ENCODE measurements at places on chromosomes 11 and 22.

DNA sequence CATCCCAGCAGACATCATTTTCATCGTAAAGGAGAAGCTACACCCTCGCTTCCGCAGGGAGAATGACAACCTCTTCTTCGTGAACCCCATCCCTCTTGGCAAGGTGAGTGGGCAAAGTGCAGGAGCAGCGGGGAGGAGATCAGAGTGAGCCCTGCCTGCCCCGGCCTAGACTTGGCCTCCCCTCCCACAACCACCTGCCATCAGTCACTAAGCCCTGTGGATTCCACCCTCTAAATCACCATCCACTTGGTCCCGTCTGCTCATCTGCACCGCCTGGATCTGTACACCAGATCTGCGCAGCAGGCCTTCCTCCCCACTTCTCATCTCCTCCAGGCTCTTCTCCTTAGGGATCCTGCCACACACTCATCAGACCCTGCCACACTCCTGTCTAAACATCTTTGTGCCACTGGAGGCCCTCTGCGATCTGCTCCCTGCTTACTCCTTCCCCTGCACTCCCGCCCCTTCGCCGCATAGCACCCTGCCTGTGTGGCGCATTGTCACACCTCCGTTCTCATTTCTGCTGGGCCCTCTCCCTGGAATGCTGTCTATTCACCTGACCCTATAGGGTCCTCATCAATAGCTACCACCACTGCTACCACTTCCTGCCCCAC is 14.2 kb downstream of the UCP2 start:
- no peak for DNase-seq

GRCh38 chr11:95647871-95648270 is 141.7 kb downstream of the FAM76B start:
- DNase-seq = no peak

- no peak for DNase-seq
Measured at GRCh38 chr11:44771841-44772240, 45.1 kb downstream of the TSPAN18 start.

DNA sequence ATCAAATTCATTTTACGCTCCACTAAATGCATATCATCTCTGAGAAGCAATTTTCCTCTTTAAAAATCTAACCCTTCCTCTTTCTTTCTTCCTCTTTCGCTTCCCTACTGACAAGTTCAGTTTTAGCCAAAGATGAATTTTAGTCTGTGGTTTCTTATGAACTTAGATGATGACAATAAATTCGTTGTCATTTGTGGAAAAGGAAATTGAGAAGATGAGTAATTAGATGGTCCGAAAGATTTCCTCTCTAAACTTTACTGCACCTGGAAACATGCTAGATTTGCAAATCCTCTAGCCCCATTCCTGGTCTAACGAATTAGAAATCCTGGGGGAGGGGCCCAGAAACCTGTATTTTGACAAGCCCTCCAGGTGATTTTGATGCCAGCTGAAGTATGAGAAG is 855.4 kb upstream of the CHORDC1 start:
- no peak for DNase-seq

DNA sequence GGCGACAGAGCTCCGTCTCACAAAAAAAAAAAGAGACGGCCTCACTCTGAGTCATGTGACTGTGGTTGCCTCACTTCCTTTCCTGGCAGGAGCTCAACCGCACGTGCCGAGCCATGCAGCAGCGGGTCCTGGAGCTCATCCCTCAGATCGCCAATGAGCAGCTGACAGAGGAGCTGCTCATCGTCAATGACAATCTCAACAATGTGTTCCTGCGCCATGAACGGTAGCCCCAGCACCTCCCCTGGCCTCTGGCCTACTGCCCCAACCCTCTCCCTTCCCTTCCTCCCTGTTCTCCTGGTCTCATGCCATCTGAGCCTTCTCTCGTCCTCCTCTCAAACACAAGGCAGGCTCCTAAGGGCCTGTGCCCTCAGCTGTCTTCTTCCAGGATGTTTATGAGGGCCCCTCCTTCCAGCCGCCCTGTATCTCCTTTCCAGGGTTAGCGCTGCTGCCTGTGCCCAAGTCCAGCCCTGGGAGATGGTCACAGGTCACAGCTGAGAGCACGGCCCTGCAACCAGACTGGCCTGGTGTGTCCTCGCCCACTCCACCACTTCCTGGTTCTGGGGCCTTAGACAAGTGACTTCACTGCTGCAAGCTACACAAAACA is 30.7 kb downstream of the TOM1 start:
- DNase-seq = no peak

DNA sequence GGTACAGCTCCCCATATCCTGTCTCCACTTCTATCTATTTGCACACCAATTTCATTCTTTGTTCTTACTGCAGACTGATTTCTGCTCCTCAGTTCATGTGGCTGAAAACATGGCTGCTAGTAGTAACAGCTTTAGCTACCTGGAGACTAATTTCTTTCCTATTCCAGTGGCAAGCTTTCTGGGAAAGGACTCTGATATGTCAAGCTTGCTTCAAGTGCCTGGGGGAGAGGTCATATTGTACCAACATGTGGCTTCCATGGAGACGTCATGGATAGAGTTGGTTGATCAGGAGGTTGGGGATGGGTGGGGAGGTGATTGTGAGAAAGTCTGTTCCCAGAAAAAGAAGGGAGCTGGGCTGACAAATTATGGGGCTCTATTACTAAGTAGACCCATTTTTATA is 44.9 kb downstream of the ADM start:
- no peak for DNase-seq

- DNase-seq = no peak
Measured at GRCh38 chr11:1163321-1163910, 5.7 kb downstream of the MUC5AC start.

- no peak for DNase-seq
Measured at GRCh38 chr11:104090767-104091166, 54.3 kb downstream of the DDI1 start.

DNA sequence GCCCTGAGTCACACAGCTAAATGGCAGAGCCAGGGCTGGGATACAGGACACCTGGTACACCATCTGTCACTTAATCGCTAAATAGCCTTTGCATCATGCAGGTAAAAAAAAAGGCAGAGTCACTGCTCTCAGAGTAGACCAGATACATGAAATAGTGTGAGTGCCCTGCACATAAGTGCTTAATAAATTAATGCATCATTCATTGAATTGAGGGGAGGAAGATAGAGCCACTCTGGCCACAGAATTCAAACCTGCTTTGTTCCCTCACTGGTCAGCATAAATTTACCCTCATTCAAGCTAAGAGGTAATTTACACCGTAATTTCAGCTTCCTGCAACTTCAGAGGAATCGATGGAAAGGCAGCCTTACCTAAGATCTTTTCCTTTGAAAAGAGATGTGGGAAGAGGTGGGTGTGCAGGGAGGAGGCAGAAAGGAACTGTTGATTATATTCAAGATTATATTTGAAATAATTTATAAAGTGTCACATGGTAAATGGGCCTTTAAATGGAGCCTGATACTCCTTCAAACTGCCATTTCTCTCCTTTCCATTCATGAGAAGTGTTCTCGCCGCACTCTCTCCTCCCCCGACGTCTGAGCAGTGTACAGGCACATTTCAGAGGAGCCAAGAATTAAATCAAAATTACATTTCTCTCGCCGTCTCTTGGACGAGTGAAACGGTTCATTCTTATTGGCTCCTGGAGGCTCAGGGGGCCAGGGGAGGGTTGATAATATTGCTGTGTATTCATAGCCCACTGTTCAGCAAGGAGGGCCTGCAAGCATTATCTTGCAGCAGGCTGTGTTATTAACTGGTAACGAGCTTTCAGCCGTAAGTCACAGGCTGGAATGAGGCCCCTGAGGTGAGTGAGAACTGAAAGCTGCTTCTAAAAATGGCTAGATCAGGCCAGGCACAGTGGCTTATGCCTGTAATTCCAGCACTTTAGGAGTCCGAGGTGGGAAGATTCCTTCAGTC is 52.2 kb upstream of the HMGXB4 start:
- no peak for DNase-seq

GRCh38 chr11:45265969-45266675 is 20.0 kb downstream of the SYT13 start:
- no peak for DNase-seq

- no peak for DNase-seq
Measured at GRCh38 chr22:48744283-48744641, 1083.4 kb downstream of the BRD1 start.

DNA sequence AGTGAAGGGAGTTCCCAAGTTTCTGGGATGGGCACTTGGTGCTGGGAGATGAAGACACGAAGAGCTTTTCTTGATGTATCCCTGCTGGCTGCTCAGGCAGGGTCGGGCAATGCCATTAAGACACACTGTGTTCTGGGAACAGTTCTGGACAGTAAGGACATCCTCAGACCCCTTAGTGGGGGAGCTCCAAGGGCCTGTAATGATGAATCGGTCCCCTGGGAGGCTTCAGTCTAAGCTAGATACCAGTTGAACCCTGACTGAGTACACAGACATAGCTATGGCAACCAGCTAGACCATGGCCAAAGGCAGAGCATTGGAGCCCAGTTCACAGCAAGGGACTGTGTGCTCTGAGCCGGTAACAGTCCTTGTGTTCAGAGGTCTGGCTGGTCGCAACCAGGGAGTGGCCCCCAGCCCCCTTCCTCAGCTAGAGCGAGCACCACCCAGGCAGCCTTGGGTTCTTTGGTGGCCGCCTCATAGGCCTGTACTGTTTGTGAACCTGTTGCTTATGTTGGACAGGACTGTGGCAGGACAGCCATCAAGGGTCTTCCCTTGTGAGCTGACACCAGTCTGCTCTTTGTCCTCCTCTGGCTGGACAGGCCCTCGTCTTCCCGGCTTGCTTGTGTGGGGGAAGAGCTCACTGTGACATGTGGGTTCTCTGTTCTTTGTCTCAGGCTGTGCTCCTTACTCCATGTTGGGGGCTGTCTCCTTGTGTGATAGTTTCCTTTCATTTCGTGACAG is 25.0 kb downstream of the MED15 start:
- no peak for DNase-seq

GRCh38 chr11:110121204-110121603 is 28.0 kb downstream of the ZC3H12C start:
- no peak for DNase-seq

All from NCI-H1417 treated with DMSO at 0.1 percent for 48 hours (cell line).